GM10248 (cell line): ENCODE measurements at places on chromosomes 7 and 10.

- peak; percentile 59 for DNase-seq
Measured at GRCh38 chr10:106931159-106931852, 233.2 kb downstream of the SORCS1 start.

- no peak for DNase-seq
Measured at GRCh38 chr7:151174246-151175046, 7.0 kb upstream of the GBX1 start.

DNA sequence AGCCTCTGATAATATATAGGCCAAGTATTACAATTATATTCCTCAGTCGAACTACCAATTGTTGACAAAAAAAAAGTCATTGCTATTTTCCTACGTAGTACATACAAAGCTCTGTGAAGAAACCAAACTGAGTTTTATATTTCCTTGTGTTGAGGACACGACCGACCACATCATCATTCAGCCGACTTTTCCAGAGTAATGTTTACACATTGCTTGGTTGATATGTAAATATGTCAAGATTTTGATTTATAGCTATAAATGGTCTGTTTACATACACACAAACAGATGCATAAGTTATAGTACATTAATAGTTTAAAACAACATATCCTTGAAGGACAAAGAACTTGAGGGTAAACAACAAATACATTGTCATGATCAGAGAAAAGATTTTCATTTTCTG, 121.5 kb downstream of the CRPPA start:
- DNase-seq: no peak

DNA sequence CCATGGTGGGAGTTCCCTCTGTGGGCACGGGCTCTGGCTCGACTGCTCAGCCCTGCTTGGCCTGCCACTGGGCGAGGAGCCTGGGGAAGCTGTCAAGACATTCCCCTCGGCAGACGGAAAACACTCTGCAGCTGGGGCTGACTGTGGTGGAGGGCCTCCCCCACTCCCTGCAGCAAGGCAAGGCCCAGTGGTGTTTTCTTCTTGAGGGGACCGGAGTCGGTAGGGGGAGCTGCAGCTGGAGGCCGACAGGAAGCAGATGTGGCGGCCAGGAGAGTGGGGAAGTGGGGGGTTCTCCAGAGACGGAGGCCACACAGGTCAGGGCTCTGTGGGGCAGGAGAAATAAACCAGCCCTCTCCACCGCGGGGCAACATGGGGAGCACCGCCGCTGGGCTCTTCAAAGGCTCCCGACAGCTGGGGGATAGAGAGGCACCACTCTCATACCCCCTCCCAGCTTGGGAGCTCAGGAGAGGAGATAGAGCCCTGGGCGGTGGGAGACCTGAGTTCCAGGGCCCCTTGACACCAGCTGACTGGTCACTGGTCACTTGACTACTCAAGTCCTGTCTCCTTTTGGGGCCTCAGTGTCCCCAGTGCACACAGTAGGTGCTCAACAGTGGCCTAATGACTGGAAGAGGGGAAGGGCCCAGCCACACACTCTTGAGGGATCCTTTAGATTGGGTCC, 43.4 kb downstream of the PPIF start:
- no peak for DNase-seq

DNA sequence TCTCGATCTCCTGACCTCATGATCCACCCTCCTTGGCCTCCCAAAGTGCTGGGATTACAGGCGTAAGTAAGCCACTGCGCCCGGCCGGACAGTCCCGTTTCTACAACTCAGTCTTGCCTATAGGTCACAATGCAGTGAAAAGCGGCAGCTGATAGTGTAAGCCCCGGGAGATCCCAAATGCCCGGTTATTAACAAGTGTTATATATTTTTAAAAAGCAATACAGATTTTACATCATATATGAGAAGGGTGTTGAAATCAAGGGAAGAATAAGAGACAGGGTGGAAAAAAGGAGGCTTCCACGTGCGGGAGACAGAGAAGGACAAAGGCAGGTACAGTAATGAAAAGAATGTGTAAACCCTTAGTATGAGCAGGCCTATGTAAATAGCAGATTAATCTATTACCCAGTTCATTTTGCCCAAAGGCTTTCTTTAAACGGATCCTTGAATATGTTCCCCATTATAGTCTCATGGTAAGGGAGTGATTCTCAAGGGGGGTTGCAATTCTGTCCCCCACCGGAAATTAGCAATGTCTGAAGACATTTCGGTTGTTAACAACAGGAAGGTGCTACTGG, 170.8 kb downstream of the PDE1C start:
- DNase-seq: no peak

- DNase-seq: no peak
Measured at GRCh38 chr10:8584666-8585065, 530.2 kb downstream of the GATA3 start.

GRCh38 chr10:43905512-43906236, 257.0 kb upstream of the ZNF32 start:
- DNase-seq: no peak

DNA sequence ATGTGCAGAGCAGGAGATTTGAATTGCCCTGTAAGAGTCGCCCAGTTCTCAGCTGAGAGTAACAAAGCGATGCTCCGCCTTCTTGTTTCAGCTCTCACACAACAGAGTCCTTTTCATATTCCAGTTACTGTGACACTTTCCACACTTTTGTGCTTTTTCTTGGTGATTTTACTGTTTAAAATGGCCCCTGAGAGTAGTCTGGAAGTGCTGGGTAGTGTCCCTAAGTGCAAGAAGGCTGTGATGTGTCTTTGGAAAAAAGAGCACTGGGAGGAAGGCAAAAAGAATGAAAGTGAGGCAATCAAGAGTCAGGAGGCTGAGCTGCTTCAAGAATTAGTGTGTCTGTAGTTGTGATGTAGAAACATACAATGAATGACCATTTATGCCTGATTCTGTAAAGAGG, 201.2 kb upstream of the SEMA3E start:
- DNase-seq: no peak
